ENCODE measurements at places on chromosomes 11 and 22.

- no peak for DNase-seq
These were observed 9.2 kb downstream of the CDPF1 start for GRCh38 chr22:46240907-46241306.

- no peak for DNase-seq
These were observed 976.3 kb upstream of the FAT3 start for GRCh38 chr11:91248199-91248807.

DNA sequence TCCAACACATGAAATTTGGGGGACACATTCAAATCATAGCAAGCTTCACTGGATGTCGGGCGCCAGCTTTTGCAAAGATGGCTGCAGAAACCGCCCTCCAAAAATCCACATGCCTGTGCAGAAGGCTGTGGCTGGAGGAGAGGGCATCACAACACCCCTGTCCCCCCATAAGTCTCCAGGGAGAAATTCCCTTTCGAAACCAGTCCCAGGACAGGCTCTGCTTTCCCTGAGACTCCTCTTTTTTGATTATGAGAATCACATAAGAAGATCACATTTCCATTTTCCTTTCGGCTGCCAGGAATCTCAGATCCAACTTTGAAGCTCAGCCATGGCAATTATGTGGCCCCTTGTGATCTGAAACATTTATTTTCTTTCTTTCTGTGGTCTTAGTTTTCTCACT is 9.7 kb downstream of the LIF start:
- DNase-seq, result no peak

- no peak for DNase-seq
These were observed 516 bp downstream of the LRFN4 start for GRCh38 chr11:66857234-66857926.

- no peak for DNase-seq
These were observed 17.9 kb downstream of the KDELR3 start for GRCh38 chr22:38485783-38486182.

GRCh38 chr22:29816539-29816938 is 21.5 kb downstream of the ASCC2 start:
- DNase-seq, result no peak

GRCh38 chr11:65471447-65471891 is 27.4 kb upstream of the MALAT1 start:
- DNase-seq, result peak; percentile 68

GRCh38 chr11:898143-898511 is 12.5 kb downstream of the CHID1 start:
- no peak for DNase-seq

DNA sequence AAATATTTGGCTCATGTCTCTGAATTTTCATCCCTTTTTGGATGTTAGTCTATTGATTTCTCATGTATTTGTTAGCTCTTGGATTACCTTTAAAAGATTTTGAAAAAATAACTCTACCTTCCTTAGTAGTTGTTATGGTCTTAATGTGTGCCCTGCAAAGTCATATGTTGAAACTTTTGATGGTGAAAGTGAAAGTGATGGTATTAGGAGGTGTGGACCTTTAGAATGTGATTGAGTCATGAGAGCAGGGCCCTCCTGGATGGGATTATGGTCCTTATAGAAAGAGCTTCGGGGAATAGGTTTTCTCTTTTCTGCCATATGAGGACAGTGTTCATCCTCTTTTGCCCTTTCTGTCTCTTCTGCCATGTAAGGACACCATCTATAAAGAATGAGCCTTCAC is 33.6 kb upstream of the MPPED2 start:
- DNase-seq, result no peak

GRCh38 chr11:105297463-105297862 is 157.9 kb upstream of the CARD18 start:
- DNase-seq, result no peak

Measured in activated CD8-positive, alpha-beta memory T cell treated with anti-CD3 and anti-CD28 coated beads, Interleukin-2, amount 50 U/mL, for 48 hours (primary cell).